ENCODE measurements at places on chromosomes 2 and 18.

DNA sequence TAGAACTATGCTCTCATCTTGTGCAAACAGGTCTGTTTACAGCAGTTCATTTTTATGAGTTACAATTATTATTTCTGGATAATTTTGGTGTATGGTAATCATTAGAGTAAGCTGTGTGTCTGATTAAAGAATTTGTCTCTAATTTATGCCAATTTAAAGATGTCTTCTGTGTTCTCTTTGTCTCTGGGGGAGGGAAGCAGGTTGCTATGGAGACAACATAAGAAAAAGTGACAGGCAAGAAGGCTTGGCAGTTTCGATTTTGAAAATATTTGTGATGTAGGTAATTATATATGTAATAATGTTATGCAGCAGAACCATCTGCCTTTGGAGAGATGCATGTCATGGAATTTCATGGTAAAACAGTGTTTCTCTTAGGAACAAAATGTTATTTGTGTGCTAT lies 78.2 kb downstream of the SH3RF3 start:
- H3K4me1 ChIP-seq, result peaks cover 46% of the 10 kb centered on the region
- no peaks in the 10 kb centered on the region for H3K36me3 ChIP-seq
- H3K27ac ChIP-seq, result no peak overlapping the region
- H3K27me3 ChIP-seq, result no peaks in the 10 kb centered on the region
- no peak for DNase-seq

DNA sequence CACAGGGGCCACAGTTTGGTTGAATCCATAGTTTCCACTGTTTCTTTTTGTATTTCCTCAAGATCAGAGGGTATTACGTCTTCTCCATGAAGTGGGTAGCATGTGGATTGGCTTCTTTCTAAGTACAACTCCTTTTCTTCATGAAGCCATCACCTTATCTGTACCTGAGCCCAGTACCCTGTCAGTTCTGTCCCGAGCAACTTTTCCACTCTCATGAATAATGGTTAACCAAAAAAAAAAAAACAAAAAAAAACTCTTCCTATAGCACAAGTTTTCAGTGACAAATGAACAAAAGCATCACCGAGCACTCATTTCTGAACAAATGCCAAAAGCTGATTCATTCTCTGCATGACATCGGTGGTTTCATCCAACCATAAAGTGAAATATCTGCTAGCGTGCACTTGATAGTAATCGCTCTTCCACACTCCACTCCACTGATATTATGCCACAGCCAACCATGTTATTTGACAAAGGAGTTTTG lies 53.0 kb upstream of the CCDC150 start:
- no peak for DNase-seq
- no peak overlapping the region for H3K27ac ChIP-seq
- no peaks in the 10 kb centered on the region for H3K4me1 ChIP-seq
- no peaks in the 10 kb centered on the region for H3K36me3 ChIP-seq
- no peak overlapping the region for H3K4me3 ChIP-seq

- H3K27ac ChIP-seq, result no peak overlapping the region
- H3K4me3 ChIP-seq, result no peak overlapping the region
- peaks cover 10% of the 10 kb centered on the region for H3K27me3 ChIP-seq
These were observed 76.0 kb upstream of the SLC66A3 start for GRCh38 chr2:11079136-11079824.

GRCh38 chr2:240156435-240157146 lies 16.1 kb upstream of the OTOS start:
- no peaks in the 10 kb centered on the region for H3K27me3 ChIP-seq
- H3K4me3 ChIP-seq, result no peak overlapping the region
- no peaks in the 10 kb centered on the region for H3K36me3 ChIP-seq
- no peak overlapping the region for H3K27ac ChIP-seq
- DNase-seq, result no peak

DNA sequence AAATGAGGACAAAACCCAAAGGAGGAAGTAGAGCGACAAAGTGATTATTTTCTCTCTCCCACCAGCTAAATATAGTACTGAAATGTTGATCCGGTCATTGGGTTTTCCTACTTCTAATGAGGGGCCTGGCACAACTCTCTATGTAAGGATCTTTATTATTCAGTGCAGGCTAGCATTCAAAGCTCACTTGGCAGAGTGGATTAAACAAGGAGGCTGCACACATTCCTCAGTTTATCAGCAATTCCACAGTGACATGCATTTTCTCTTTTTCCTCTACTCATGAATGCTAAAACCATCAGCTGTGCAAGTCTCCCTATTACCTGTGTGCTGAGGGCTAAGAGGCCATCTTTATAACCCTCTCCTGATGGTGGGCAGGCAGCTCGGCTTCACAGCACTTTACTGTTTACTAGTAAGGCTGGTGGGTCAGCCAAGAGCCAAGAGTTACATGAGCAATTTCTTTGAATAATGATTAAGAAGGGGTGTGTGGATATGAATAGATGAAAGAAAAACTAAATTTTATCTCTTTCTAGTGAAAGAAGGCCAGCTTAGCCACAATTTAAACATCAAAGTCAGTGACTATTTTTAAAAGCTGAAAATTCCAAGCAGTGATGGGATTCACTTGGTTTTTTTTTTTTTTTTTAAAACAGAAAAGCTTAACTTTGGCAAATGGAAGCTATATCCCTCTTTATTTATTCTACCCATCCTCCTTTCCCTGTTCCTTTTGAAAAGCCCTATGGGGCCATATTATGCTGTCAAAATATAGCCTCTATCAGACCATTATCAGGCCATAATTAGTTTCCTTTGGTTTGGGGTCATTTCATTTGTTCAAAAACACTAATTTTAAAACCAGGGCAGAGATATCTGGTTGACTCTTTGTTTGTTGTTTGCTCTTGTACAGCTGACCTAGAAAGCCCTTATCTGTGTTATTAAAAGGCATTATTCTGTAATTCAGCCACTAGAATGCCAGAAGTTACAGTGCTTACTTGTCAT lies 111.0 kb downstream of the RBM43 start:
- no peak overlapping the region for H3K27ac ChIP-seq
- DNase-seq, result no peak
- no peaks in the 10 kb centered on the region for H3K36me3 ChIP-seq
- H3K27me3 ChIP-seq, result no peaks in the 10 kb centered on the region

GRCh38 chr2:60992985-60993392 lies 24.5 kb upstream of the PEX13 start:
- DNase-seq, result no peak
- H3K27ac ChIP-seq, result no peak overlapping the region
- H3K4me3 ChIP-seq, result no peak overlapping the region
- H3K27me3 ChIP-seq, result no peaks in the 10 kb centered on the region

DNA sequence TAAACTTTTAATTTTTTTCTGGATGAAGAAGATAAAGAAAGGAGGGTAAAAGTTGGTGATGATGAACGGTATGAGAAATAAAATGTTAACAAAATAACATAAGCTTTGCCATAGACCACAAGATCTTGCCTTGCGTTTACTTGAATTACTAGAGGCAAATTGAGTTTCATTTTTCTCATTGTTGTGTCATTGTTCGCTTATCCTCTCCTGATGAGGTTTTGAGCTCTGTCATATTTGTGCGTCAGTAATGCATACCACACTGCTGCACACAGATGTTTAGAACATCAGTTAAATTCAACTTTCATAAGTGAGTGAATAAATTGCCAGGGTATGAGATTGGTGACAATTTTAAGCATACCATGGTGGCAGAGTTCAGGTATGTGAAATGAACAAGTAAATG lies 843.6 kb downstream of the SUCLG1 start:
- H3K27ac ChIP-seq, result no peak overlapping the region
- H3K36me3 ChIP-seq, result no peaks in the 10 kb centered on the region
- no peaks in the 10 kb centered on the region for H3K4me1 ChIP-seq
- DNase-seq, result no peak
